AG08396 (cell line): ENCODE measurements at places on chromosomes 1 and 21.

DNA sequence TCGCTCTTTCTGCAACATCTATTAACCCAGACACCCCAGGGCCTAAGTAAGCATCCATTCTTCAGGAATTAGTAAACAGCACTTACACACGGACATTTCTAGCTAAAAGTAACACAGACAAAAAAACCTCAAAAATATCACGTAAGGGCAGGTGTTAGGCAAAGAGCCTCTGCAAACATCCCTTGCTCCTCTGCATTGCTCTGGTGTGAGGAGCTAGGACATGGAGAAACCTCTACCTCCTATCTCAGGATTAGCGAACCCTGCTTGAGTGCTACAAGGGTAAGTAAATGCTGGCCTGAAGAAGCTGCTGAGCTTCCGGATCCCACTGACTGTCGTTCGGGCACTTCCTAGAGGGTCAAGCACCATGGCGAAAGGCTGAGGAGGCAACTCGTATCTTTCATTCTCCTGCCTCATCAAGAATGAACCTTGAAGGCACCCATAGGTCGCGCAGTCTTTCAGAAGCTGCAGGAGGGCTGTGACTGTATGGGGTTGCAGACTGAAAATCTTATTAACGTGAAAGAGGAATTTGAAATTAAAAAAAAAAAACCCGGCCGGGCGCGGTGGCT lies 2.1 kb downstream of the PTGER3 start:
- no peak for DNase-seq

- no peak for DNase-seq
These were observed 60.8 kb upstream of the EPS8L3 start for GRCh38 chr1:109824349-109825115.

GRCh38 chr1:226948051-226948450 lies 8.0 kb downstream of the COQ8A start:
- no peak for DNase-seq

DNA sequence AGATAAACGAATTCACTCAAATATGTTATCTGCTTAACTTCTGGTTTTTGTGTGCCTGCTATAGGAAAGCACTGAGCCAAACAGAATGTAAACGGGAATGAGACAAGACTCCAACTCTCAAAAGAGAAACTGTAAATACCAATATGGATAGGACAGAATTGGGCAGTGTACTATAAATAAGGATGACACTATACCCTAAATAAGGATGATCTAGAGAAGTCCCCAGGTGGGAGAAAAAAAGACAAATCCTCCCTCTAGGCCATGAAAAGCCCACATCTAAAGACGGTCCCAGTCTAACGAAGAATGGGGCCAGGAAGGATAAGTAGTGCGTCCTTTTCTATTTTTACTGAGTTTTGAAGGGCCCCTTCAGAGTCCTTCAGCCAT lies 1.5 kb upstream of the GABPB2 start:
- DNase-seq, result no peak

DNA sequence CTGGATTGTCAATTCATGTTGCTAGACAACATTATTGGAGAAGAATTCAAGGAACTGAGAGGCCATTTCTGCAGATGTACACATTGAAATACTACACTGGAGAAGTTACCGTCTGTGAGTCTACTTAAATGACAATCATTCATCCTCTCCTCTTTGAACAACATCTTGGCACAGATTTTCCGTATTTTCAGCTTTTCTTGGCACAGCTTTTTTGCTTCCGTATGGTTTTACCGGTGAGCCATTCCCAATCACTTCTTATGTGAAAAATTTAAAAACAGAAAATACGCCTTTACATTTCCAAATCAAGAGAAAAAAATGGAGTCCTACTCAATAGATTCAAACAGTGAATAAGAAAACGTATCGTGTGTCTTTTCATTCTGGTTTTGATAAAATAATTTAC lies 1493.7 kb downstream of the AMY1C start:
- no peak for DNase-seq

DNA sequence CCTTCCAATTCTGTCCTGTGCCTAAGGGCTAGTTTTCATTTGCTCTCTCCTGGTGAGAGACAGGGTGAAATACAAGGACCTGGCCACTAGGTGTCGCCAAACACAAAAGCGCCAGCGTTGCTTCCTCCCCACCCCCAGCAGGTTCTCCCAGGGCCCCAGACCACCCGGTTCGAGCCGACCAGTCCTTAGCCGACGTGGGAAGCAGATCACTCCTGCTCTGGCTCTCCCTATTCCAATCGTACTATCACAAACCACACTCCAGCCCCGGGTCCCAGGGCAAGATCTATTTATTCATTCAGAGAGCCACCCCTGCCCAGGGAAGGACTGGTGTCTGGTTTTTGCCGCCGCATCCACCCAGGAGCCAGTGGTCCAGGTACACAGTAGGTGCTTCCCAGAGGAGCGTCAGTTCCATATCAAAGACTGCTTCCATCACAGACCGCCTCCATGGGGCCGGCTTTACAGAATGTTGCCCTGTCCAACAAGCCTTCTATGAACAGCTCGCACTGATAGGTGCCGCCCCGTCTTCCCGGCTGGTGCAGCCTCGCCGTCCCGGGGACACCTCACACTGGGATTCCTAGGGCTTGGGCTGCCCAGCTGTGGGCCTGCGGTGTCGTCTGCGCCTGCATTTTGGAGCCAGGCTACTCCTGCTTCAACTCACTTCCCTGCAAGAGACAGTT lies 35.0 kb downstream of the CTNNBIP1 start:
- peak; percentile 94 for DNase-seq

DNA sequence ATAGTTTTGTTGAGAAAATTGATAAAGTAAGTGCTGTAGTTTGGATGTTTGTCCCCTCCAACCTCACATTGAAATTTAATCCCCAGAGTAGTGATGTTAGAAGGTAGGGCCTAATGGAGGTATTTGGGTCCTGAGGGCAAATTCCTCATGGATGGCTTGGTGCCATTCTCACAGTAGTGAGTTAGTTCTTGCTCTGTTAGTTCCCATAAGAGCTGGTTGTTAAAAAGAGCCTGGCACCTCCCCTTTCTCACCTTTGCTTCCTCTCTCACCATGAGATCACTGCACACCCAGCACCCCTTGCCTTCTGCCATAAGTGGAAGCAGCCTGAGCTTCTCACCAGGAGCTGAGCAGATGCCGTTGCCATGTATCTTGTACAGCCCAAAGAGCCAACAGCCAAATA lies 354.8 kb upstream of the NFIA start:
- DNase-seq, result no peak

DNA sequence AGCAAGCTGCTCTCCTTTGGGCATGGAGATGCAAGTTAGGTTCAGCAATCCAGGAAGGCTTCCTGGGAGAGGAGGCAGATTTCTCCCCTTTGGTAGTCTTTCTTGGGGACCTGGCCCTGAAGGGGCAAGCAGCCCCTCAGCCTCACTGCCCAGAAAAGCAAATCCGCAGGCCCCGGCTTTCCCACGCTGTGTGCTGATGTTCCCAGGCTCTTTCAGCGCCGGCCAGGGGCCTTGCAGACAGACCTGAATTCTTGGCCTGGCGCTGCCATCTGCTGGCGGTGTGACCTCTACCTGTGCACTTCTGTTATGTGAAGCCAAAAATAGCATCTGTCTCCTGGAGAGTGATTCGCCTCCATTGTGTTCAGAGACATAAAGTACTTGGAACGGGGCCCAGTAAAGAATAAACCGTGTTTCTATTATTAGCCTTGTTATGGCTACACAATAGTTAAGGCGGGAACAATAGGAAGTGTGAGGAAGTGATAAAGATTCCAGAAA lies 64.8 kb downstream of the ALPL start:
- peak; percentile 72 for DNase-seq

GRCh38 chr1:211625040-211625439 lies 46.1 kb upstream of the SLC30A1 start:
- DNase-seq, result no peak

GRCh38 chr1:178683291-178683690 lies 41.8 kb upstream of the RALGPS2 start:
- DNase-seq, result no peak

GRCh38 chr21:31132574-31133242 lies 94.4 kb upstream of the KRTAP19-8 start:
- no peak for DNase-seq

- no peak for DNase-seq
These were observed 186.8 kb upstream of the EDN2 start for GRCh38 chr1:41671116-41671755.

GRCh38 chr1:219040291-219040690 lies 133.4 kb upstream of the LYPLAL1 start:
- no peak for DNase-seq

GRCh38 chr1:115251340-115251748 lies 86.7 kb downstream of the NGF start:
- no peak for DNase-seq

DNA sequence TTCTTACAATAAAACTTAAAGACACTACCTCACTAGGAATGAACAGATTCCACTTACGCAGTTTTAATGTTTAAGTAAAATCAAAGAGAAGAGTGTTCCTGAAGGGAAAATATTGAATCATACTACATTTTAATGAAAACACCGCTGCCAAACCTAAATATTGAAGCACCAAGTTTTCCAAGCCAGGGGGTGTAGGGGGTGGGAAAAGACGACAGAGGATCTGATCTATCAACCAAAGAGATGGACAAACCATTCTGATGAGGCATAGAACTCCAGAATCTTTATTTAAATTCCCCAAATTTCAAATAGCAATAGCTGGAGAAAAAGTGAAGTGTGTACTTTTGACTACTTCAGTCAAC lies 1.2 kb downstream of the ELK4 start:
- DNase-seq, result peak; percentile 13

DNA sequence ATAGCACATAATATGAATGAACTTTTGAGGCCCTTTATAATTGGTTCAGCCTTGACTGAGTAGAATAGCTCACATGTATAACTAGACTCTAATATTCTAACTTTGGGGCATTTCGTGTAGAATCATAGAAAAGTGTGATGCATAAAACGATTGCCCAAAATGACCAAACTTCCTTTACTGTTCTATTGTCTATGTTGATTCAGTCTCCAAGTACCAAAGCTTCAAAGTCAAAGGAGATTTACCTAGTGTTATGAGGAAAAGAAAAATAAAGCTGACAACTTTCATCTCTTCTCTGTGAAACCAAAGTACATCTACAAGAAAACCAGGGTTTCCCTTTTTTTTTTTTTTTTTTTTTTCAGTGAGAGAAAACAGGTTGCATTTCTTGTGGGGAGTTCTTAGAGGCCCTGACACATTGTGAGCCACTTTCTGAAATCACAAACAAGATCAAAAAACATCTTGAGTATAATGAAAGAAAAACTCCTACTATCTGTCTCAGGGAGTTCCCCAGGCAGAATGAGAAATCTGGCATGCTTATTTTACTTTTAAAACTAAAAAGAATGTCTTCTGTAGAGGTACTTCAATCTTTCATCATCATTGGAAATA lies 183.4 kb downstream of the TNFSF18 start:
- no peak for DNase-seq

- DNase-seq, result no peak
These were observed 89.6 kb downstream of the RERE start for GRCh38 chr1:8727809-8728213.

GRCh38 chr1:208002672-208003071 lies 91.7 kb upstream of the CD34 start:
- DNase-seq, result no peak

DNA sequence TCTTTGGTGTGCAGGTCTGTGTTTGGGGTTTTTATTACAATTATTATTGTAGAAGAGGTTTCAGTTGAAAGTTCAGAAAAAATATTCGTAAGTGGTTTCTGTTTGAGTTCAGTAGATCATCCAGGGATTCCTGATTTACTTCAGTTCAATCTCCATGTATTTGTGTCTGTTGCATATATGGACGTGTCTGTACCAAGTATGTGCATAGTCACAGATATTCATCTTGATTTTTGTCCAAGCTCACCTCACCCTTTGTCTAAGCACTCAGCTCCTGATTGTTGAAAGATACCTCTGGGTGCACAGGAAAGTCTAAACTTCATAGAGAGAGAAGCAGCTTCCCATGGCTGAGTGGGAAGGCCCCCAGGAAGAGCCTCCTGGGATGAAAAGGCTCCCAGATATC lies 141.7 kb downstream of the TBX15 start:
- no peak for DNase-seq

DNA sequence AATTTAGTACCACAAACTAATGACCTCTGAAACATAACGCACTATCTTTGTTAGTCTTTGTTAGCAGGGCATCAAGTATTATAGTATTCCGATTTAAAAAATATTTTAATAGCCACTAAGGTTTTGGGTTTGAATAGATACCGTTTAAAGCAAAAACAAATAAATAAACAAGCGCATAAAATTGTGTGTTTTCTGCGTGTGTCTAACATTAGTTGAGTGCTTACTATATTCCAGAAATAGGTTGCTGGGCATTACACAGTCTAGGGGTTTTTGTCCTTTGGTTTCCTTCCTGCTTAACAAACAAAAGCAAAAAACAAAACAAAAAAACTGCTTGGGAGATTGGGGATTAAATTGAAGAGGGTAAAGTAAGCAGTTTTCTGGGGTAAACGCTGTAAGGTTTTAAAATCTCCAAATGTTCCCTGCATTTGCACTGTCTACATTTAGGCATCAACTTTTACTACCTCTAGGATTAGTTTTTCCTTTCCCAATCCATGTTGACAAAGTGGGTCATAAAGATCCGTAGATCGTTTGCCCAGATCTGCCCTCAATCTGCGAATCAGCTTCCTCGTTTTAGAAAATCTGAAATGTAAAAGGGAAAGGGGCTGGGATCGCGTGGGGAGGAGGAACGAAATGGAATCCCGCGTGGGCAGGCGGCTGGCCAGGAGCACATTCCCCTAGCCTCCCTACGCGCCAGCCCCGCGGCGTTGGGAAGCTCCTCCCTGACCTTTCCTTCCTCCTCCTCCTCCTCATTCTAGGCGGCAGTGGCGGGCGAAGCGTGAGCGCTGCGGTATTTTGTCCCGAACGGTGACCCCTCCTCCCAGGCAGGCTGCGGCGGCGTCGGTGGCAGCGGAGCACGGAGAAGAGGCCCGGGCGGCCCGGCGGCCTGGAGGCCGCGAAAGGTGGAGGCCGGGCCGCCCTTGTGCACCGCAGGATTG lies at the start of gene KCTD3:
Gene KCTD3 (plus strand): TSS at position 749 of the 935 bp plus-strand sequence. CDS start 382 bp downstream, outside the sequence.
- peak; percentile 81 for DNase-seq

DNA sequence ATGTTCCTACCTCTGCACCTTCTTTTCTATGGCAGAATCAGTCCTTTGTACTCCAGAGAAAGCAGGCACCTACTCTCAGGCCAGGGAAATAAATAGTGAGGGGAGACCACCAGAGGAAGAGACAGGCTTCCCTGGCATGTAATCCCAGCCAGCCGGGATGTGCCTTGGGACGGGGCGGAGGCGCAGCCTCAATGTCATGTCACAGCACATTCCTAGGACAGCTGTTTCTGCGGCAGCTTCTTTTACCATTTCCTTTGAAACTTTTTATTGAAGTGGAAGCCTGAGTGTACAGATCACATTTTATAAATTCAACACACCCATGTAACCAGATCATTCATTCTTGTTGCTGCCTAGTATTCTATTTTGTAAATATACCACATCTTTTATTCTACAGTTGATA lies 67.9 kb upstream of the ZNF326 start:
- DNase-seq, result no peak
